Retina (tissue), 1 donor: ENCODE measurements at places on chromosomes 7 and 10.
A peak's percentile ranks its signal among the peaks of the same experiment; 100 is the strongest.

DNA sequence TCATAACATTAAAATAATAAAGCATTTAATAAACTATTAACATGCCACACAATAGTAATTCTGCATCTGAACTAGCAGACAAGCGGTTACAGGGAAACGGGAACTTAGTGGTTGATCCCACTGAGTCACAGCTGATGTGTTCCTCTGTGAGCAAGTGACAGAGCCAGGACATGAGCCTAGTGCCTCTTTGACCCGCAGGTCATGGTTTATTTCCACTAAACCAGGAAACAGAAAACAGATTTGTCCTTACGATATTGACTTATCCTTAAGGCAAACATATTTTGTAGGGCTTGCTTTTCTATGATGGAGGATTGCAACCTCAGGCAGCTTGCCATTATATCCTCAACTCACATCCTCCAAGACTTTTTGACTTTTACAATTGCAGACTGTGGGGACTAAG lies 987.3 kb downstream of the CCSER2 start:
- no peak for DNase-seq

DNA sequence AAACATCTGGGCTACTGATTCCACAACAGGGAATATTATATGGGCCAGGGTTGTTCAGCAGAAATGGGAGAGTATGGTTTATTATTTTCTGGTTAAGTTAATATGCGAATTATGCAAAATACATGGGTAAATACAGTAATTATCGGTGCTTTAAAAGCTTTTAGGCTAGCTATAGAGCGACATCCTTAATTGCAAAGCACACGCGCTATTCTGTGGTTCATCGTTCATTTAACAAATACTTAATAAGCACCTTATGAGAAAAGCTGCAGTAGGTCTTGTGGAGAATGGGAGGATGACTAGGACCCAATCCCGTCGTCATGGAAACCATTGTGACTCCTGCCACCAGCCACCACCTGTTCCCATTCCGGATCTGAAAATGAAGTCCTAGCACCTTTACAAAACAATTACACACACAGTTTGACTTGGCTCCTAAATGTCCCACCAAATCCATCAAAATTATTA lies 623 bp upstream of the CEP41 start:
- peak; percentile 86 for DNase-seq

DNA sequence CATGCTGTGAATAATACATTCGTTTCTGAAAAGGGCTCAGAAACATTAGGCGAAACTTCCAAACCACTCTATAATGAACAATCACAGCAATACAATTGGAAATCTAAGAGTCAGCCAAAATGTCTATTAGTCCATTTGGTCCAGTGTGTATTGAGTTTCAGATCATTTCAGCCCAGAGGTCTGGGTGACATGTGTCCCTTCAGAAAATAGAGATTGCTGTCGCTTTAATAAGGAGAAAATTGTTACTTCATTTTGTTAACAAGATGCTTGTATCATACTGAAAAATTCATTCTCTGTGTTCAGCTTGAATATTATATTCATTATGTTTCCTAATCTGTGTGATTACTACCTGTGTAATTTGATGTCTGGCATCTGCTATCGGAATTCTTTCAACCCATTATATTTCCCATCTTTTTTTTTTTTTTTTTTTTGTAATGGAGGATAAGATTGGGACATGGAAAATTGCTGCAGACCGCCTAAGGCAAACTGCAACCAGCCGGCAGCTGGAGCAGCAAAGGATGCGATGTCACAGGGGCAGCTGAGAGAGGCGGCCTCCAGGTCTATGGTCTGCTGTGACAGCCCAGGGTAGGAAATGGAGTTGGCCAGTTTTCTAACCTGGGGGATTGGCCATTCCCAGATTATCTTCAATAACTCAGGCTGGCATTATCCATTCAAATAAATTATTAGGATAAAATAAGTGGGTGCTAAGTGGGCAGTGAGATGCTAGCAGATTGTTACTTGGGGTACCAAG lies 170.9 kb upstream of the NPVF start:
- DNase-seq: no peak

GRCh38 chr7:104946338-104946737 lies 67.7 kb upstream of the KMT2E start:
- no peak for DNase-seq

DNA sequence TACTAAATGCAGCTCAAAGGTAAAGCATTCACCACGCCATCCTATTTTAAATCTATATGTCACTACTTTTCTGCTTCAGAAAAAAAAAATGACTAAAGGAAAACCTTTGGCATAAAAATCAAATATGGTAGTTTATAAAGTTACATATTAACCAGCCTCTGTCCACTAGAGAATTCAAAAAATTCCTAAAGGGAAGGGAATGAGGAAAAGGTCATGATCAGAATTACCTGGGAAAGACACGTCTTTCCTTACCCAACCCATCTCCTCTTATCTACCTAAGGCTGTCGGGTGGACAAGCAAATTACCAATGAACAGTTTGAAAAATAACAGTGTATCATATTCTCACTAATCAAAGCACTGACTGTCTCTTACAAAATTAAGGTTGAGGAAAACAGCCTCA lies 100.7 kb upstream of the TMEM106B start:
- DNase-seq: no peak

- DNase-seq: no peak
Measured at GRCh38 chr7:3430588-3430987, 129.5 kb downstream of the SDK1 start.

- DNase-seq: no peak
Measured at GRCh38 chr10:37263304-37263703, 137.9 kb downstream of the ANKRD30A start.

DNA sequence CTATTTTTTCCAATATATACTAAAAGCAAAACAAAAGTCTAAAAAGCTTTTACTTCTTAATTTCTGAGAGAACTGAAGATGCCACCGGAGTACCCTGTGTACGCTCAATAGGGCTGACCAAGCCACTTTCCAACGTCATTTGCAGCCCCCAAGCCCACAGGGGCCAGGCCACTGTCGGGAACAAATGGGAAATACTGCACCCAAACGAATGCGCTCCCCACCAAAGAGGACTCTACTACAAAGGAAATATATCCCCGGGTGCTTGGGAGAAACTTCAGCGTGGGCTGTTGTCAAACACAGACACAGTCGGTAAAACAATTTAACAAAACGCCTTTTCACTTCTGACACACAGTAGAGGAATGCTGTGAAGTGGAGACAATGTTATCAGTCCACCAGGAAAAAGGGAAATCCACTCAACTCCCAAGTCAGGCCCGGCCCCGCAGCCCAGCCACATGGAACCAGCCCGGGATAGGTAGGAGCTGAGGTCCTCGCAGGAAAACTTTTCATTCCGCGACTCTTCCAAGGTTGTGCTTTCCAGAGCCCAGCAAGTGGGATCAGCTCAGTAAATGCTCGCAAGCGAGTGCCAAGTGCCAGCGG lies 1.4 kb downstream of the PARD3 start:
- no peak for DNase-seq

GRCh38 chr7:84735011-84735410 lies 451.8 kb downstream of the SEMA3D start:
- no peak for DNase-seq
